ENCODE measurements at places on chromosomes 2 and 18.

DNA sequence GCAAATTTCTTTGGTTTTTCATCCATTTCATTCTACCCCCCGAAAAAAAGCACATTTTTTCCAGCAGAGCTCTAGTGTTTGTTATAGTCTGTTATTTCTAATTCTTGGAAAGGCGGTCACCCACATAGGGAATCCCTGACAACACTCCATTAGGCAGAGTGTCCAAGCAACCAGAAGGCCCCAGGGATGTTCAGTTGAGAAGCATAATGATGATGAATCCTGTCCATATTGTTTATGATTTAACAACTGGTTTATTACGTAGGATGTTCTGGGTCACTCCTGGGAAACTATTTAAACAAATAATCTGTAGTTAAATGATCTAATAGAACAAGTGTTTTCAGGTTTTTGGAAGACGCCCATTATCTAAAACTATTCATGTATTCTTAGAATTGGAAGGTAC lies 388.7 kb downstream of the TNS1 start:
- peaks cover 27% of the 10 kb centered on the region for H3K4me1 ChIP-seq
- H3K4me3 ChIP-seq = no peak overlapping the region
- no peaks in the 10 kb centered on the region for H3K27me3 ChIP-seq
- no peak for DNase-seq
- no peak overlapping the region for H3K27ac ChIP-seq

- H3K36me3 ChIP-seq = no peaks in the 10 kb centered on the region
- H3K4me1 ChIP-seq = no peaks in the 10 kb centered on the region
- H3K27ac ChIP-seq = no peak overlapping the region
- peaks cover 8% of the 10 kb centered on the region for H3K27me3 ChIP-seq
- H3K4me3 ChIP-seq = no peak overlapping the region
These were observed 9.4 kb downstream of the MAP3K19 start for GRCh38 chr2:135037831-135038230.

DNA sequence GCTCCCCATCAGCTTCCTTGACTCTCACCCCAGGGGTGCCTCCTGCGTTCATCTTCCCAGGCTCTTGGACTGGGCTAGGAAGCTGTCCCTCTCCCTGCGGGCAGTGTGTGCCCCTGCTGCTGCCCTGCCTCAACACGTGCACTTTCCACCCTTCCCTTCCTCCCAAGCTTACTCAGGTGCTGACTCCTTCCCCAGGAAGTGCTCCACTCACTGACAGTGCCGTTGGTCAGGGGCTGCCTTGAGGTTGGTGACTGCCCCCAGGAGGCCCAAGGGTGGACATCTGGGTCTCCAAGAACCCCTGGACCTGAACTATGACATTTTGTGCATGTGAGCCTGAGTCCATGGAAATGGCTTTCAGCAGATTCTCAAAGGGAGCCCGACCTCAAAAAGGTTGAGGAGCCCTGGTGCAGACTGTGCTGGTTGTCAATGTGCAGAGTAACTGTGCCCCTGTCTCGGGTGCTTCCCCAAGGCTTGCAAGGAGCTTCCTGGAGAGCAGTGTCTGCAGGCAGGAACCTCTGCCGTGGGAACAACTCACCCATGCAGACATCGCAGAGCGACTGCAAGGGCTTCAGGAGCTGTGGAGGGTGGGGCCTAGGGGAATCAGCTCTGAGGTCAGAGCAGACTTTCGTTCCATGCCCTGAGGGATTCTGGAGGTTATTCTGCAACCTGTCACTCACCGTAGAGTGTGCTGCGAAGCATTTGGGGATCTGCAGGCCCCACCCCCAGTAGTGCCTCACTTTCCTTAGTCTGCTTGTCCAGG lies 116.5 kb upstream of the MCFD2 start:
- no peak overlapping the region for H3K27ac ChIP-seq
- no peak for DNase-seq
- no peaks in the 10 kb centered on the region for H3K27me3 ChIP-seq
- no peak overlapping the region for H3K4me3 ChIP-seq
- peaks cover 21% of the 10 kb centered on the region for H3K4me1 ChIP-seq

- H3K27ac ChIP-seq = no peak overlapping the region
- peaks cover 30% of the 10 kb centered on the region for H3K27me3 ChIP-seq
- H3K4me1 ChIP-seq = peaks cover 18% of the 10 kb centered on the region
- H3K4me3 ChIP-seq = peak overlapping the region; percentile 63
These were observed 405.0 kb downstream of the XIRP2 start for GRCh38 chr2:167293172-167293781.

- DNase-seq = peak; percentile 74
- peak overlapping the region; percentile 99 for H3K27ac ChIP-seq
- H3K4me3 ChIP-seq = peak overlapping the region; percentile 98
- H3K4me1 ChIP-seq = peaks cover 64% of the 10 kb centered on the region
These were observed 28.5 kb upstream of the MCFD2 start for GRCh38 chr2:46943881-46944798.

GRCh38 chr2:79750321-79750720 lies 237.5 kb downstream of the CTNNA2 start:
- DNase-seq = no peak
- H3K27me3 ChIP-seq = no peaks in the 10 kb centered on the region
- H3K4me3 ChIP-seq = no peak overlapping the region

GRCh38 chr2:101524806-101525430 lies 50.0 kb upstream of the RFX8 start:
- no peak overlapping the region for H3K27ac ChIP-seq
- H3K4me1 ChIP-seq = peaks cover 6% of the 10 kb centered on the region
- H3K4me3 ChIP-seq = no peak overlapping the region
- peaks cover 15% of the 10 kb centered on the region for H3K27me3 ChIP-seq
- DNase-seq = no peak

GRCh38 chr2:85541753-85542457 lies 2.9 kb downstream of the MAT2A start:
- no peak for DNase-seq
- H3K27me3 ChIP-seq = no peaks in the 10 kb centered on the region

DNA sequence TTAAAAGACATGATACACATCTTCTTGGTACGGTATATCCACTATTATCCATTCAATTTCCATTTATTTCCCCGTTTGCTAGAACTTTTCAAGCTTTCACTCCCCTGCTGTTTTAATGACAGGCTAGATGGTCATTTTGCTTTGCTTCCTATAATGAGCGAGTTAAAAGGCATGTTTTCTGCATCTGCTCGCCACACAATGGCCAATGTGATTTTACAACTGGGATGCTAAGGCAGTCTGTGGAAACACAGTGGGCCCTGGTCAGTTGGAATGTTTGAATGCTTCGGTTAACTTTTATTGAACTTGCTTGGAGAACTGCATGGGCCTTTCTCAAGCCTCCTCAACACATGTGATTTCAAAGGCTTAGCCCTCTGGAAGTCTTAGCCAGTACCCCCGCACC lies 48.4 kb upstream of the TNP1 start:
- H3K36me3 ChIP-seq = peaks cover 9% of the 10 kb centered on the region
- H3K27ac ChIP-seq = no peak overlapping the region
- H3K27me3 ChIP-seq = peaks cover 19% of the 10 kb centered on the region
- H3K4me3 ChIP-seq = no peak overlapping the region

DNA sequence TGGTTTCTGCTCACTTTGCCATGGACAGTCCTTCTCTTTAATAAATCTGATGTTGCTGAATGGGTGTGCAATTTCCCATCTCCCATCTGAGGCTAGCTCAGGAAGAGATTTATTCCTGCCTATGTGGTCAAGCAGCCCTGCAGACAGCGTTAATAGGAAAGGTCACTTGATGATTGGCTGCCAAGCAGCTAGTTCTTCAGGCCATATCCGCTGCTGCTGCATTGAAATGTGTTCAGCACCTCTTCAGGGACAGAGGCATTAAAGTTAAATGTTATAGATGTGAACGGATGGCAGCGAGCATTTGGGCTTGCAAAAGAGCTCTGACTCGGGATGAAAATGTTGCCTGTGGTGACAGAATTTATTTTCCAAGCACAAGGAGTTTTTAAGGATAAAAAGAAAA lies 474.2 kb downstream of the PIK3C3 start:
- no peak overlapping the region for H3K4me3 ChIP-seq
- H3K36me3 ChIP-seq = no peaks in the 10 kb centered on the region
- H3K4me1 ChIP-seq = no peaks in the 10 kb centered on the region
- H3K27me3 ChIP-seq = no peaks in the 10 kb centered on the region

GRCh38 chr2:136104977-136105376 lies 13.0 kb downstream of the CXCR4 start:
- H3K27ac ChIP-seq = no peak overlapping the region
- no peak for DNase-seq
- peaks cover 5% of the 10 kb centered on the region for H3K36me3 ChIP-seq
- peaks cover 22% of the 10 kb centered on the region for H3K4me1 ChIP-seq
- peaks cover 8% of the 10 kb centered on the region for H3K27me3 ChIP-seq
- H3K4me3 ChIP-seq = no peak overlapping the region

DNA sequence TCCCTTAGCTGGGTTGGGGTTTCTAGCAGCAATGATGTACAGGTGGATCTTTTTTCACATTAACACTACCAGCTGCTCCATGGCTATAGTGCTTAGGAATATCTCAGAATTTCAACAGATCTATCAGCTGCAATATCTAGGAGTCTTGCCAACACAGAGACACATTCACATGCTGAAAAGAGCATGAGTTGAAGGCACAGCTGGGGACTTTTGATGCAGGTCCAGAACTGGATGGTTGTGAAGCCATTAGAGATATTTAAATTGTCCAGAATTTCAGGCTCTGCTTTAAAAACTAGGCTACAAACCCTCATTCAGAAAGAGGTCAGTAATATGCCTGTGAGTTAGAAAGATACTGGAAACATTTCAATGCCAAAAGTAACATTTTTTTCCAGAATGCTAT lies 122.2 kb upstream of the CCDC195 start:
- H3K36me3 ChIP-seq = peaks cover 76% of the 10 kb centered on the region
- DNase-seq = no peak
- no peaks in the 10 kb centered on the region for H3K27me3 ChIP-seq
- no peak overlapping the region for H3K4me3 ChIP-seq
- H3K4me1 ChIP-seq = no peaks in the 10 kb centered on the region
- H3K27ac ChIP-seq = no peak overlapping the region

DNA sequence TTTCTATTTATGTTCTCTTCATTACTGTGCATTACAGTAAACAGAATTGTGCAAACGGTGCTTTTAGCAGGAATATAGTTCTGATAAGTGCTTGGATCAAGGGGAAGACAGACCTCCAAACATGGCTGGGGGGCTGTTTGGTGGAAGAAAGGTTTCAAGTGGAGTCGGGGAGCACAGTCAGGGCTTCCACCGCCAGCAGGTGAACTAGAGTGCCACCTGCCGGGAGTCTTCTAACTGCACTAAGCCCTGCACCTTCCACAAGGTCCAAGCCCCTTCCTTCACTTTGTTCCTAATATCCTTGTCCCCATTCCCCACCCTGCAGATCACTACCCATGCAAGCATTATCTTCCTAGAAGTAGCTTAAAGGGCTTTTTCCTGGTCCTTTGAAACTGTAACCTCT lies 11.1 kb downstream of the ONECUT2 start:
- DNase-seq = peak; percentile 41
- H3K4me3 ChIP-seq = no peak overlapping the region
- H3K4me1 ChIP-seq = peaks cover 3% of the 10 kb centered on the region
- no peak overlapping the region for H3K27ac ChIP-seq
- peaks cover 2% of the 10 kb centered on the region for H3K36me3 ChIP-seq
- H3K27me3 ChIP-seq = peaks cover 47% of the 10 kb centered on the region

DNA sequence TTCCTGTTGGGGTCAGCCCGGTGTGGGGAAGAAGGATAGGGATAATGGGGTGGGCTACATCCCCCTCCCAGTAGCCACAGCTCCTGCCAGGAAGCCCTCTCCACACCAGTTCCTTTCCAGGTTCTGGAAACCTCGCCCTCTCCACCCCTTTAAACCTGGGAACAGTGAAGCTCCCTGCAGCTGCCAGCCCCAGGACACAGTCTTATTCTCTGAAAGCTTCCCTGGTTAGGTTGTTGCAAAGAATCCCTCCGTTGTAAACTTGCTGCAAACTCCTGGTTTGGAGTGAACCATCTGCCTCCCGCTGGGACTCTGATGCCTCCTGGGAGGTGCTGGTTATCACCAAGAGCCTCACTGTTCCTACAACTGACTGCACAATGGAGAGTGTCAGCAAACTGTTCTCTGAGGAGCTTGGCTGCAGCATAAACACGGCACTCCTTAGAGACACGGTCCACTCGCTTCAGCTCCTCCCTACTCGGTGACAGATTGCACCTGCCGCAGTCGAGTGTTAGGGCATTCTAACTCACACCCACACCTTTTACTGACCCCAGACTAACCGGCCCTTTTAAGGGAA lies 261.8 kb upstream of the RAB6C start:
- no peak overlapping the region for H3K27ac ChIP-seq
- DNase-seq = no peak
- no peaks in the 10 kb centered on the region for H3K36me3 ChIP-seq
- no peak overlapping the region for H3K4me3 ChIP-seq
- no peaks in the 10 kb centered on the region for H3K4me1 ChIP-seq
- no peaks in the 10 kb centered on the region for H3K27me3 ChIP-seq

DNA sequence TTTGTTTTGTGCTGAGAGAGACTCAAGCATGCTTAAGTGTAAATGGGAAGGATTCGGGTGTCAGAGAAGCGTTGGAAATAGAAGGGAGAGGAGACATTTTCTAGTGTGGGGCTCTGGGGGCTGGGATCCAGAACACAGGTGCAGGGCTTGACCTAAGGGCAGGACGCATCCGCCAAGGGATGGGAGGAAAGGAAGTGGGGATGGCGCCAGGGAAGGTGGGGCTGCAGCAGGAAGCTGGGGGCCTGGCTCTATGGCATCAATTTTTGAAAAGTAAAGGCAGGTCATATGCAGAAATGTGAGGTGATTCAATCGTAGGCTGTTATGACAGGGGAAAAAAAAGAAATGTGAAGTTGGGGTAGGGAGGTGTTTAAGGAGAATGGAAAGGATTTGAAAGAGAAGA lies 143.2 kb upstream of the SERTAD2 start:
- no peak overlapping the region for H3K4me3 ChIP-seq
- H3K27me3 ChIP-seq = peaks cover 13% of the 10 kb centered on the region
- DNase-seq = no peak
- no peaks in the 10 kb centered on the region for H3K36me3 ChIP-seq
- H3K4me1 ChIP-seq = no peaks in the 10 kb centered on the region
- H3K27ac ChIP-seq = no peak overlapping the region

DNA sequence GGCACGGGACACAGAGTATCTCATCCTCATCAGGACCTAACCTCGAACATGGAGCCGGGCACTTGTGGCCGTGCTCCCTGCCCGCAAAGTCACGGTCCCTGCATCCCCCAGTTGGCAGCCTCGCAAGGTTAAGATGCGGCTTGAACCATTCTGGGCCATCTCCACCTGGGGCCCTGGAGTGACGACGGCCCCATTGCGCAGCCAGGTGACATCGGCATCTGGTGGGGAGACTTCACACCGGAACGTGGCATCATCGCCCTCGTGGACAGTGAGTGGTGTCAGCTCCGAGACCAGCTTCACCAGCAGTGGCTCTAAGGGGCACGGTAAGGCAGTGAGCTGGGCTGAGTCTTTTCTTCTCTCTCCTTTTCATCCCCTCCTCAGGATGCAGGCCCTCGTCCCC lies 12.6 kb downstream of the TMEM198 start:
- peaks cover 10% of the 10 kb centered on the region for H3K4me1 ChIP-seq
- H3K27ac ChIP-seq = no peak overlapping the region
- H3K27me3 ChIP-seq = peaks cover 47% of the 10 kb centered on the region
- no peaks in the 10 kb centered on the region for H3K36me3 ChIP-seq

Data from activated naive CD4-positive, alpha-beta T cell treated with anti-CD3 and anti-CD28 coated beads, Interleukin-2, amount 10 ng/mL, durations not matched to agents 7 days and 5 days (primary cell).